Endothelial cell (in vitro differentiated cells): ENCODE measurements at places on chromosomes 2 and 18.

- H3K27ac ChIP-seq: peak overlapping the region; percentile 10
- DNase-seq: no peak
- H3K4me3 ChIP-seq: no peak overlapping the region
- peaks cover 2% of the 10 kb centered on the region for H3K27me3 ChIP-seq
Observed at GRCh38 chr2:70523996-70524965, 29.3 kb downstream of the TGFA start.

- peaks cover 16% of the 10 kb centered on the region for H3K27me3 ChIP-seq
- H3K36me3 ChIP-seq: peaks cover 42% of the 10 kb centered on the region
- H3K4me3 ChIP-seq: peak overlapping the region; percentile 96
- peak overlapping the region; percentile 64 for H3K27ac ChIP-seq
- peaks cover 39% of the 10 kb centered on the region for H3K4me1 ChIP-seq
Observed at GRCh38 chr2:25250331-25251070, 82.1 kb upstream of the POMC start.

DNA sequence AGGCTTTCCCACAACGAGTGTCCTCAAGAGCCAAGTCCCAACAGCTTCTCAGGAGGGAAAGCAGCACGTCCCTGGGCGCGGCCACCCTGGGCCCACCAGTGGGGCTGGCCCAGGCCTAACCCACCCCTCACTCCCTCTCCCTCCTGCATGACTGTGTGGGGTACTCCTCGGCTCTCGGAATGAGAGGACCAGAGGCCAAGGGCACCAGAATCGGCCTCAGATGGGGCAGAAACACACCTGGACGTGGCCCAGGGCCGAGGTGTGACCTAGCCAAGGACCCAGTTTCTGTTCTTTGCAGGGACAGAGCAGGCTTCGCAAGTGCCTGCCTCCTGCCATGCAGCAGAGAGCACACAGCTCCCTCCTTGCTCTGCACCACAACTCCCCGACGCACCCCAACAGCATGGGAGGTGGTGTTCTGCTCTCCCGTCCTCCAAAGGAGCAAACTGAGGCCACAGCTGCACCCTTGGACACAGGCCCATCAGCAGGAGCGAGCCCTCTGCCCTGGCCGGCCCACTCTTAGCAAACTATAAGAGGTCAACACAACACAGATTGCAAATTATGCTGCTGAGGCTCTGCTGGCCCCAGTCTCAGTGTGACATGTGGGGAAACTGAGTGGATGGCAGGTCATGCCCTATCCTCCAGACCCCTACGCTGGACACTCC is 19.7 kb downstream of the HS6ST1 start:
- H3K27me3 ChIP-seq: peaks cover 15% of the 10 kb centered on the region
- H3K4me1 ChIP-seq: peaks cover 2% of the 10 kb centered on the region
- H3K4me3 ChIP-seq: no peak overlapping the region
- peaks cover 5% of the 10 kb centered on the region for H3K36me3 ChIP-seq

DNA sequence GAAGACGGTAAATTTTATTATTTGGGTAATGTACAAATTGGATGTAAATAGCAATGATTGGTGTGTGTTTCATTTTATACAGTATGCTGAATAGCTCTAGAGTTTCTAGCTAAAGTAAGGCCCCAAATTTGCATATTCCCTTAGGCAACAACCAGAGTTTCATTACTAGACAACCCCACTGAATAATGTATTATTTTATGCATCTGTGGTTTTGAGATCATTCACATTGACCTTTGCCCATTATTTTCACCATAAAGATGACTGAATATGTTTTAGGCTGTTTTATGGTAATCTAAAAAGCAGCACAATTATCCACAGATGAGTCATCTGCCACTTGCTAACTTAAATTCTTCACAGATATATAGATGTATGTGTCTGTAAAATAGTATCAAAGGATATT is 44.5 kb upstream of the C2orf74 start:
- H3K4me1 ChIP-seq: no peaks in the 10 kb centered on the region
- no peaks in the 10 kb centered on the region for H3K27me3 ChIP-seq
- no peak overlapping the region for H3K27ac ChIP-seq
- no peak overlapping the region for H3K4me3 ChIP-seq
- H3K36me3 ChIP-seq: peaks cover 29% of the 10 kb centered on the region

- no peaks in the 10 kb centered on the region for H3K4me1 ChIP-seq
- no peak overlapping the region for H3K4me3 ChIP-seq
Observed at GRCh38 chr18:30967701-30968100, 74.8 kb downstream of the DSC3 start.
